ENCODE measurements at places on chromosomes 7 and 10.

- no peaks in the 10 kb centered on the region for H3K27me3 ChIP-seq
- no peak for DNase-seq
- no peak overlapping the region for H3K4me3 ChIP-seq
- H3K4me1 ChIP-seq: no peaks in the 10 kb centered on the region
- H3K27ac ChIP-seq: no peak overlapping the region
Observed at GRCh38 chr7:11026452-11027359, 53.0 kb downstream of the PHF14 start.

- H3K36me3 ChIP-seq: no peaks in the 10 kb centered on the region
- no peak overlapping the region for H3K4me3 ChIP-seq
- DNase-seq: no peak
- H3K27me3 ChIP-seq: no peaks in the 10 kb centered on the region
- H3K4me1 ChIP-seq: no peaks in the 10 kb centered on the region
Observed at GRCh38 chr10:117743509-117743908, 201.0 kb downstream of the EMX2 start.

- no peak overlapping the region for H3K27ac ChIP-seq
- H3K27me3 ChIP-seq: no peaks in the 10 kb centered on the region
- H3K4me1 ChIP-seq: no peaks in the 10 kb centered on the region
- H3K4me3 ChIP-seq: no peak overlapping the region
- no peak for DNase-seq
Observed at GRCh38 chr10:132368881-132369635, 27.9 kb upstream of the PWWP2B start.

DNA sequence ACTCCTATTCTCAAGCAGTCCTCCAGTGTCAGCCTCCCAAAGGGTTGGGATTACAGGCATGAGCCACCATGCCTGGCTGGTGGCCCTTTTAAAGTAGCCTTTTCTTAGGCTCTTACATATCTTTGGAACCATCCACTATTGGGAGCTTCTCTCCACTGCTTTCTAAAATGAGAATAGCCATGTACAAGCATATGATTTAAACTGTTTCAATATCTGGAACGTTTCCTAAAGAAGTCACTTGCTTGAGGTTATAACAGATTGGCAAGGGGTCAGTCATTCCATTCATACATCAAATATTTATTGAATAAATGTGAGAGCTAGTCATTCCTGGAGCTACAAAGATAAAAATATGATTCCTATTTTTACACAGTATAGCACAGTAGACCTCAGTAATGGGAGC, 97.4 kb upstream of the LRGUK start:
- no peaks in the 10 kb centered on the region for H3K36me3 ChIP-seq
- H3K4me1 ChIP-seq: no peaks in the 10 kb centered on the region
- no peak overlapping the region for H3K27ac ChIP-seq
- DNase-seq: no peak

- peaks cover 23% of the 10 kb centered on the region for H3K4me1 ChIP-seq
- H3K27ac ChIP-seq: peak overlapping the region; percentile 86
- H3K4me3 ChIP-seq: no peak overlapping the region
- peaks cover 6% of the 10 kb centered on the region for H3K27me3 ChIP-seq
- peaks cover 4% of the 10 kb centered on the region for H3K36me3 ChIP-seq
Observed at GRCh38 chr7:111560773-111561653, 1.3 kb downstream of the IMMP2L start.

DNA sequence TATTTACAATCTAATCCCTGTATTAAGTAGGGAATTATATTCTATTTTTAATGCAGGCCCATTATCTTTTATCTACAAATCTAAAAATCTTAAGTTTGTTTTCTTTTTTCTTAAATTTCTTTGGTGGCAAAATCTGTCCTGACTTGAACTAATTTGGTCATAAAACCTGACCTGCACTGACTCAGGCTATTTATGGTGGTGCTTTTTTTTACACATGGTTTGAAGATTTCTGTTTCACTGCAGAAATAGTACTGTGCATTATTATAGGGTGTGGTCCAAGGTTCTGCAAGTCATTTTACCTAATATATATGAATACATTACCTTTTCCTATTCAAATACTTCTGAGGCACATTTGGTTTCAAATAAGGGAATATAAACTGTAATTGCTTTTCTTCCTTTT, 137.0 kb downstream of the CD36 start:
- DNase-seq: no peak
- no peaks in the 10 kb centered on the region for H3K27me3 ChIP-seq
- H3K27ac ChIP-seq: no peak overlapping the region

DNA sequence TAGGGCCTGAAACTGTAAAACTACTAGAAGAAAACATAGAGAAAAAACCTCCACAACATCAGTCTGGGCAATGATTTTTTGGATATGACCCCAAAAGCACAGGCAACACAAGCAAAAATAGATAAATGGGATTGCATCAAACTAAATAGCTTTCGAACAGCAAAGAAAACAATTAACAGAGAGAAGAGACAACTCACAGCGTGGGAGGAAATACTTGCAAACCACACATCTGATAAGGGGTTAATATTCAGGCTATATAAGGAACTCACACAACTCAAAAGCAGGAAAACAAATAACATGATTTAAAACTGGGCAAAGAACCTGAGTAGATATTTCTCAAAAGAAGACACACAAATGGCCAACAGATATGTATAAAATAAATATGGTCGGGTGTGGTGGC, 7.7 kb upstream of the GSTK1 start:
- peak overlapping the region; percentile 67 for H3K27ac ChIP-seq
- no peaks in the 10 kb centered on the region for H3K27me3 ChIP-seq
- H3K36me3 ChIP-seq: no peaks in the 10 kb centered on the region
- no peak for DNase-seq

- DNase-seq: peak; percentile 21
- H3K36me3 ChIP-seq: no peaks in the 10 kb centered on the region
- no peak overlapping the region for H3K27ac ChIP-seq
- no peaks in the 10 kb centered on the region for H3K4me1 ChIP-seq
- no peak overlapping the region for H3K4me3 ChIP-seq
Observed at GRCh38 chr10:97378933-97379921, 21.9 kb downstream of the RRP12 start.

- H3K4me1 ChIP-seq: no peaks in the 10 kb centered on the region
- no peak overlapping the region for H3K27ac ChIP-seq
- H3K4me3 ChIP-seq: no peak overlapping the region
- H3K36me3 ChIP-seq: no peaks in the 10 kb centered on the region
Observed at GRCh38 chr10:117699436-117700075, 157.0 kb downstream of the EMX2 start.

GRCh38 chr7:148572067-148572522, 18.5 kb upstream of the C7orf33 start:
- H3K4me1 ChIP-seq: peaks cover 5% of the 10 kb centered on the region
- H3K36me3 ChIP-seq: no peaks in the 10 kb centered on the region
- no peak overlapping the region for H3K27ac ChIP-seq
- no peak overlapping the region for H3K4me3 ChIP-seq

GRCh38 chr10:111885919-111886318, 297.6 kb downstream of the GPAM start:
- no peaks in the 10 kb centered on the region for H3K36me3 ChIP-seq
- no peak overlapping the region for H3K27ac ChIP-seq
- H3K4me1 ChIP-seq: no peaks in the 10 kb centered on the region
- no peak for DNase-seq
- no peaks in the 10 kb centered on the region for H3K27me3 ChIP-seq

DNA sequence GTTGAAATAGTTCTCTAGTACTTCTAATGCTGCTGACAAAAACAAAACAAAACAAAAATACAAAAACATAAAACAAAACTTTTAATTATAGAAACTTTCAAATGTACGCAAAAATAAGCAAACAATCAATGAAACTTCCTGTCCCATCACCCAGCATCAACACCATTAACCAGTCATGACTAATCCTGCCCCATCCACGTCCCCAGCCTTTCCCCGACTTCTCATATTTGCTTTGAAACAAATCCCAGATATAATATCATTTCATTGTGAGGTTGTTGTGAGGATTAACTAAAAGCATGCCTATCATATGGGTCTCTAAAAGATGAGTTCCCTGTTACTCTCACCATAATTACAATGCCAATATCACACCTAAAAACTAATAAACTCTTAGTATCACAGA, 55.7 kb downstream of the CSTF2T start:
- H3K27ac ChIP-seq: no peak overlapping the region
- no peaks in the 10 kb centered on the region for H3K36me3 ChIP-seq
- no peak for DNase-seq
- H3K4me3 ChIP-seq: no peak overlapping the region
- no peaks in the 10 kb centered on the region for H3K4me1 ChIP-seq

GRCh38 chr7:139807009-139807408, 22.1 kb upstream of the TBXAS1 start:
- no peak overlapping the region for H3K4me3 ChIP-seq
- no peaks in the 10 kb centered on the region for H3K27me3 ChIP-seq
- no peak overlapping the region for H3K27ac ChIP-seq
- DNase-seq: no peak
- no peaks in the 10 kb centered on the region for H3K4me1 ChIP-seq
- no peaks in the 10 kb centered on the region for H3K36me3 ChIP-seq

DNA sequence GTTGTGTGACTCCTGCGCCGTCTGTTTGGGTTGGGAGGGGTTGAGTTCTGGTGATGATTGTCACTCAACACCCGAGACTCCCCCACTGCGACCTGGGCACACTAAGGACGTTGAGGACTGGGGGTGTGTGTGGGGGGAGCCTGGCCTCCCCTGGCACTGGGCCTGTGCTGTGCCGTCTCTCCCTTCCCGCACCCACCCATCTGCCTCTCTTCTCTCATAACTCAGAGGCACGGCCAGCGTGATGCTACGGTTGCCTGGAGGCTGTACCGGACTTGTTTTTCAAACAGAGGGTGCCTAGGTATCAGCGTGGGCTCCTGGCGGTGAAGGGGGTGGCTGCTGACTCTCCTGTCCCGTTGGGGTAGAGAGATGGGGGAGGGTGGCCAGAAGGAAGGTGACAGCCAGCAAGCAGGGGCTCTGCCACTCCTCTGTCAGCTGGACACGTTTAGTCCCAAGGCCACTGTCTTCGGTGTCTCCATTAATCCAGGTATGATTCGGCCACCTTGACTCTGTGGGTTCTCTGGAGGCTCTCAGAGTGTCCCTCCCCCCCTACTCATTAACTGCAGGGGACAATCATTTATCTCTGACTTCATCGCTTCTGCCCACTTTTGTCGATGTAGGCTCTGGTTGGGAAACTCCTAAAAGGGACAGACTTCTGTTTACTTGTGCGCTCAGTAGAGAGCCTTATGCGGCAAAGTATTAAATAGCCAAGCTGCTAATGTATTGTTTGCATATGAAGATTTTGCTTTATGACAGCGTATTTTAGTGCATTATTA, 56.5 kb upstream of the PFKFB3 start:
- no peaks in the 10 kb centered on the region for H3K27me3 ChIP-seq
- H3K27ac ChIP-seq: no peak overlapping the region
- H3K36me3 ChIP-seq: no peaks in the 10 kb centered on the region

Measured in B cell (primary cell).